ENCODE measurements at places on chromosomes 5 and 9.

DNA sequence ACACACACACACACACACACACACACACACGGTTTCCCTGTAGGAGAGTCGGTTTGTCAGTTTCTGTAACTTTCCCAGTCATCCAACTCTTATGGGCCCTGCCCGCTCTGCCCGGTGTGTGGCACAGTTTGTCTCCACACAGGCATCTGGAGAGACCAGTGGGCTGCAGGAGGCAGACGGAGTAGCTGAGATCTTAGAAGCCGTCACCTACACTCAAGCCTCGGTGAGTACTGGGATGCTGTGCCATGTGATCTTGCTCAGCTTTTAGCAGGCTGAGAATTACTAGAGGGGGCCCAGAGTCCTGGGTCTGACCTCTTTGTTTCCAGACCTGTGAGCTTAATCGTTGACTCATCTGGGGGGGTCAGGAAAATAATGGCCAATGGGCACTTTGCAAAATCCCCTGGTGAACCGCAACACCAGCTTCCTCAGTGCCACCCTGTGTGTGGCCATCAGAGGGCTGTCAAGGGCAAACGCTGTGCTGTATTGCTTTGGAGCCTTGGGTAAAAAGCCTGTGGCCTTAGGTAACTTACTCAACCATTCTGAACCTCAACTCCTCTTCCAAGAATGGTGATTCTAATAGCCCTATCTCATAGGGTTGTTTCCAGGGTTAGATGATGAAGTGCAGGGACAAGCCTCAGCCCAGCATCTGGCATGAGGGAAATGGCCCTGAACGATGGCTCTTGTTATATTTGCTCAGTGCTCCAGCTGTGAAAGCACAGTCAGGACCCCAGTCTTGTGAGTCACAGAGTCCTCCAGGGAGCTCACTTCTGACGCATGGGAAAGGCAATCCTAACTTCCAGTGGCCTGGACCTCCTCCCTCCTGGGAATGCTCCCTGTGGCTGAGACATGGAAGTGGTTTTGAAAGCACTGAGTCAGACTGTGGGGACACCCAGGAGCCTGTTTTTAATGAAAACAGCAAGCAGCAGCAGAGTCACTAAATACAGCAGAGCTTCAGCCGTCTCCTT lies 45.6 kb downstream of the COL15A1 start:
- DNase-seq, result peak; percentile 90

DNA sequence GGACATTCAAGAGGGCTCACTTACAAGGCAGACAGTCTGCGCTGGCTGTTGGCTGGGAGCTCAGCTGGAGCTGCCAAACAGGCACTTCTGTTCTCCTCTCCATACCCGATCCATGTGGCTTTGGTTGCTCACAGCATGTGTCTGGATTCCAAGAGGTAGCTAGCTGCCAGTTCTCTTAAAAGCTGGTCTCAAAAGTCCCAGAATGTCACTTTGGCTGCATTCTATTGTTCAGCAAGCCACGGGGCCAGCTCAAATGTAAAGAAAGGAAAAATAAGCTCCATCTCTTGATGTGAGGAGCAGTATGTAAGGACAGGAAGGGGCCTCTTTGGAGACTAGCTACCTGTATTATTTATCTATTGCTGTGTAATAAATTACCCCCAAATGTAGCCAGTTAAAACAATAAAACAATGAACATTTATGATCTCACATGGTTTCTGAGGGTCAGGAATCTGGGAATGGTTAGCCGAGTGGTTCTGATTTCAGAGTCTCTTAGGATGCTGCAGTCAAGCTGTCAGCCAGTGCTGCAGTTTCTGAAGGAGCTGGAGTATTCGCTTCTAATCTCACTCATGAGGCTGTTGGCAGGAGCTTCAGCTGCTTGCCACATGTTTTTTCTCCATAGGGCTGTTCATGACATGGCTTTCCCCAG lies 112.7 kb upstream of the CLINT1 start:
- no peak for DNase-seq

DNA sequence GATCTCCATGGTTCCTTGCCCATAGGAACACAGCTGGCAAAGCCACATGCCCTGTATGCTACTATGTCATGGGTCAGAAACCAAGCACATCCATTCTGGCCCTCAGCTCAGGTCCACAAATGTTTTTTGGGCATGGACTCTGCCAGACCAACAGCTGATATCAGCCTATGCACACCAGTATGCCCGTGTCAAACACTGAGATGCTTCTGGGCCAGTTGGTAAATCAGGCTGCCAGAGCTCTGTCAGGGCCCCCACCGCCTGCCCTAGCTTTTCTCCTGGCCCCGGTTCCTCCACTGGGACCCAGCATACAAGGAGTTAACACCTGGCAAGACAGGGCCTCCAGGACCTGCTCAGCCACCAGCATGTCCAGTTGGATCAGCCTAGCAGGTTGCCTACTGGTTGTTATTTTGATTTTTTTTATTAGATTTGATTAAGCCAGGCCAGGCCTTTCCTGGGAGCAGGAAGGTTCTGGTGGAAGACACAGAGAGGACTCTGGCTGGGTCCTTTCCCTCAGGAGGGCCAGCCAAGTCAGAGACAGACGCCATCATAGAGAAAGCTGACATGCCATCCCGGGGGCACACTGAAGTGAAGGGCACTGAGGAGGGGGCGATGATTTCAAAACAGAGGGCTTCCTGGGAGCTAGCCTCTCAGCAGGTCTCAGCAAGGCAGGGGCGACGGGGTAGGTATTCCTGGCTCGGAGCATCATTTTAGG lies 65.8 kb downstream of the TSTD2 start:
- DNase-seq, result no peak

GRCh38 chr9:131304676-131305355 lies 15.3 kb downstream of the PLPP7 start:
- DNase-seq, result peak; percentile 34

DNA sequence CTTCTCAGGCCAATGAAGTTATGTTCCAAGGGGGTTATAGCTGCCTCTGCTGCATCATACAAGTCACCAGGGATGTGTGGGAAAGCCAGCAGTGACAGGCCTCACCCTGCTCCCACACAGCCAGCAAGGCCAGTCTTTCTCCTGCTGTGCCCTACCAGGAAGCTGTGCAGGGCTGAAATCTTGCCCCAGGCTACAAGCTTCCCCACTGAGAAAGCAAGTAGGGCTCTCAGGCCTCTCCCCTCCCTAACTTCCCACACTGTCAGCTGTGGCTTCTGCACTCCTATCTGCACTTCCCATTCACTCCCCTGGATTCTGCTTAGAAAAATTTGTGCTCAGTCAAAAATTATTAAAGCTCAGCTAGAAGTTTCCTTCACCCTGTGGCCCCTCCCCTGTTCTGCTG lies 611.2 kb upstream of the ZNF608 start:
- DNase-seq, result peak; percentile 78

DNA sequence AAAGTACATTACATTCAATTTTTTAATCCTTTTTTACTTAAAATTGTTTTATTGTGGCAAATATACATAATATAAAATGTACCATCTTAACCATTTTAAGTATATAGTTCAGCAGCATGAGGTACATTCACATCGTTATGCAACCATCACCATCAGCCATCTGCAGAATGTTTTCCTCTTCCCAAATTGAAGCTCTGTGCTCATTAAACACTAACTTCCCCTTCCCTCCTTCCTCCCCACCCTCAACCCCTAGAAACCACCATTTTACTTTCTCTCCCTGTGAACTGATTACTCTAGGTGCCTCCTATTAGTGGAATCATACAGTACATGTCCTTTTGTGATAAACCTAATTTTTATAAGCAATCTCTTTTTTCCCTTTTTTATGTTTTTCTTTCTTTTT lies 15.6 kb downstream of the TEX53 start:
- no peak for DNase-seq

- DNase-seq, result peak; percentile 33
These were observed 281.0 kb downstream of the EFNA5 start for GRCh38 chr5:107389775-107390148.

- DNase-seq, result peak; percentile 36
These were observed 288.8 kb downstream of the GLIS3 start for GRCh38 chr9:4011054-4011453.

DNA sequence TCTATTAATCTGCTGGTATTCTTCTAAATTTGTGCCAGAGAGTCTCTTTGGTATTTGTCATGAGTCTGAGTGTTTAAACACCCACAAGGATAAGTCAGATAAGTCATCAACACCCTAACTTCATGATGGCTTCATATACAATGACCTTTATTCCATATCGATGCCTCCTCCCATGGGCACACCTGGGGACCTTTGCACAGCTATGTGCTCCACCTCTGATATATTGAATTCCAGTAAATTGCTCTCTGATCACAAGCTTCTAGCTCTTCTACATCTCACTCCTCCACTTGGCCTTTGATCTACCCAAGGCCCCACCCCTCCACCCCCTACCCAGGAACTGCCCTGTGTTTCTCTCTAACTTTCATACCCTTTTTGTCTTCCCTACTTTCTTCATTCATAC lies 102.7 kb upstream of the MIER3 start:
- no peak for DNase-seq

DNA sequence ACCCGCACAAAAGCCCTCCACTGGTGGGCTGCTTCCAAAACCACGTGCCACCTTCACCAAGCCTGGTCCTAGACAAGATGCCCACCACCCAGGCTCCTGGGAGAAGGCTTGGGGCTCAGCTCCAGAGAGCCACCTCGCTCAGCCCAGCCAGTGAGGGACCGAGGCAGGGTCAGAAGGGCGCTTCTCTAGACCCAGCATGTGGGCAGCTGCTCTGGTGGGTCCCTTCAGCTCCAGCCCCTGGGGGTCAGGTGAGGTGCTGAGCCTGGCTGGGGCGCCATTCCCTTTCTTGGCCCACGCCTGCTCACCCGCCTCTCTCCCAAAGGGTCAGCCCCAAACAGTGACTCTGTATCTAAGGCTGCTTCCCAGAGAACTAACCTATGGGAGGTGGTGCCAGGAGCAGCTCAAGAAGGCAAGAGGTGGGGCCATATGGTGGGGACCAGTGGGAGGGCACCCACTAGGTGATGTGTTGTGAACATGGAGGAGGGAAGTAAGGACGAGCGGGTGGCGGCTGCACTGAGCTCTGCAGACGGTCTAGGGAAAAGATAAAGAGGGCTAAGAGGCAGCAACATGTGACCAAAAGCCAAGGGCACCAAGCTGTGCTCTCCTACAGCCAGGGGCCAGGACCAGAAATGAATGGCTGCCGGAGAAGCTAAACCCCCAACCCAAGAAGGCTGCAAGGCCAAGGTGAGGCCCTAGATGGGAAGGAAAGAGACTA lies 79.3 kb downstream of the CAMSAP1 start:
- DNase-seq, result no peak
